NCI-H2227 treated with DMSO at 0.1 percent for 48 hours (cell line): ENCODE measurements at places on chromosomes 2 and 18.

GRCh38 chr2:127606625-127607398 is 39.1 kb upstream of the GPR17 start:
- DNase-seq = no peak

DNA sequence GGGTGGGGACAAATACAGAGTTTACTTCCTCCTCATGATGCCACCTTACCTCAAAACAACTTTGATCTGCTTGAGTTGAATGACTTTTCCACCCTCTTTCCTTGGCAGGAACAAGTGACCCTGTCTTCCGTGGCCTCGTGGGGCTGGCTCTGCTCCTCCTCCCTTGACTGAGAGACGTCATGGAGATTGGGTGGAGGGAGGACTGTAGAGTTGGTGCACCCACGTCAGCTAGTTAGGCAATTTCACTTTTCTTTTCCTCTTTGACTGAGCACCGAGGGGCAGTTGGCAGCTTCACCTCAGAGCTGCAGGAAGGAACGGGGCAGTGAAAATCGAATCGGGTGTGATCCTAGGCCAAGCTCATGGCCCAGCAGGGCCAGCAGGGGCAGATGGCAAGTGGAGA is at the start of gene SP140:
TSS of gene SP140 (plus strand) at position 251 of the 400 bp plus-strand sequence. CDS start at position 360, 109 bp downstream.
- no peak for DNase-seq

DNA sequence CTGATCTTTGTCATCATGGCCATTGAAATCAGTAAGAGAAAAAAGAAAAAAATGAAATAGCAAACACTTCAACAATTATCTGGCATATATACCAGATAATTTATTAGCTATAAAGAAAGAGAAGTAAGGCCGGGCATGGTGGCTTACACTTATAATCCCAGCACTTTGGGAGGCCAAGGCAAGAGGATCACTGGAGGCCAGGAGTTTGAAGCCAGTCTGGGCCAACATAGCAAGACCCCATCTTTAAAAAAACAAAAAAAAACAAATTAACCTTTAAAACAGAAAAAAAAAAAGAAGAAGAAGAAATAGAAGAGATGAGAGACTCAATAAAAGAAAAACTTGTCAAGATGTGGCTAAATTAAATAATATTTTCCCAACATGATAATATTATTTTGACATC is 61.6 kb upstream of the TGIF1 start:
- DNase-seq = no peak

GRCh38 chr2:26081556-26081955 is 47.7 kb downstream of the RAB10 start:
- no peak for DNase-seq

- no peak for DNase-seq
Observed at GRCh38 chr2:226478109-226478809, 321.4 kb downstream of the IRS1 start.

DNA sequence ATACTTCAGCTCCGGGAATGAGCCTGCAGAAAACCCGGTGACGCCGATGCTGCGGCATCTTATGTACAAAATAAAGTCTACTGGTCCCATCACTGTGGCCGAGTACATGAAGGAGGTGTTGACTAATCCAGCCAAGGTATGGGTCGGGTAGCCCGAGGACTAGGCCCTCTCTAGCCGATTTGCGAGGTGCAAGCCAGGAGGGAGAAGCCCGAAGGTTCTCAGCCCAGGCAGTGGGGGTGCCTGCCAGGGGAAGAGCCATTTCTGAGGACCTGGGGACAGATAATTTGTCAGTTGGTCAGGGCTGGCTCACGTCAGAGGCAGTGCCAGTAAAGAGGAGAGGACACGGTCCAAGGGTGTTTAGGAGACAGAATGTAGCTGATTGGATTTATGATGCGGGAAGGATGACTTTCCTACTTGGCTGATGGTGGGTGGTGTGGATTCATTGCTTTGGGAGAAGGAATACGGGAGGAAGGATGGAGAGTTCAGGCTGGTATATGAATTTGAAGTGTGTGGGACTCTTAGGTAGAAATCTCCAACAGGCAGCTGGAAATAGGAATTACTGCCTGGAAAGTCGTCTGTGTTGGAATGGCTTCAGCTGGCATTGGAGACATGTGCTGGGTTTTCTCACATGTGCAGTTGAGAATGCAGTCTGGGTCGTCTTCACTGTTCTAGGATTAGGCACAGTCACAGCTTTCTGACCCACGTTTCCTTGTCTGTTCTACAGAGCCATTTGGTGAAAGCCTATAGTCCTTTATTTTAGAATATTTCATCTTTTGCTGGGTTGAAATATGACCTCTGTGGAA is 874 bp downstream of the NDUFAF7 start:
- peak; percentile 5 for DNase-seq

DNA sequence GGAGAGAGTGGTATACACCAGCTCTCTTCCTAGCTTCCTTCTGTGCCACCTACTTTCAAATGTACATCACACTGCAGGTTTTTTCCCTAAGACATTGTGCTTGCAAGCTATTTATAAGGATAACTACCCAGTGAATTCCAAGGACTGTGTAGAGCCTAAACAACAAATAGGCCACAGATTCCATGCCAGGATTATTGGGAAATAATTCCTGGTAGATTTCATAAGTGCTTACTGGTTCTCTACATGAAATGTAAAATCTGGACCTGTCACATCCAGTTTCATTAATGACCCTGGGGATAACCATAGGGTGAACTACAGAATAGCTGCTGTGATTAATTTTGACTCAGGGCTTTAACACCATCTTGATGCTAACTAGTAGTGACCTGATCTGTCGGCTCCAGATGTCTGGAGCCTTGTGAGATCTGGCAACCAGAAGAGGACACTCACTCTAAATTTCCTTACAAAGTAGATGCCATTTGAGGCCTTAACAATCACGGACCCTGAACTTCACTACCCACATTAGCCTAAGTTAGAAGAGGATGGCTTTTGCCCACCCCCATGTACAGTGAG is 34.3 kb upstream of the LGALSL start:
- no peak for DNase-seq

DNA sequence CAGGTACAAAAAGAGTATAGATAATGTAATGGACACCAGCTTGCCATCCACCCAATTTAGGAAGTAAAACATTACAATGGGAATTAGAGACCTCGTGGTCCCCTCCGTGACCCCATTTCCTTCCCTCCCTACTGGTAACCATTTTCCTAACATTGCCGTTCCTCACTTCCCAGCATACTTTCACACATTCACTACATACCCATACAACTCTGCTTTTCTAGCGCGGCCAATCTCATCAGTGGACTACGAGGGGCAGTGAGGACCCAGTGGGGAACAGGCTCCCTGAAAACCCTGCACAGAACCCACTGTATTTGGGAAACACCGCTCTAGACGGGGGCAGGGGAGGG is 1.1 kb downstream of the ENOSF1 start:
- peak; percentile 46 for DNase-seq

DNA sequence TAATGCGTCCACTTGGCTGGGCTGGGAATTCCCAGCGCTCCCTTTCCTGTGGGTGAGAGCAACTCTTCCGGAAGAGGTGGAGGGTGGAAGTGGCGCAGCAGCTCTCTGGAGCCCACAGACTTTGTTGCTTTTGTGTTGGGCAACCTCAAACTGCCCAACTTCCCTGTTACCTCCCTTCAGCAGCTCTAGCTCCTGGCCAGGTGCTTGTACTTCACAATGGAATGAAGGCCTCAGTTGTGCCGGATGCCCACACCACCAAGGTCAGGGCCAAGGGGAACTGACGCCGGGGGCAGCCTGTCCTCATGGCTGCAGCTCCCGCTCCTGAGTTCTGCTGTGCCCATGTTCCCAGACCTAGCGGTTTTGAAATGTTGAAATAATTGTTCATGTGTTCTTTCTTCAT is 322.9 kb downstream of the GALR1 start:
- DNase-seq = no peak

DNA sequence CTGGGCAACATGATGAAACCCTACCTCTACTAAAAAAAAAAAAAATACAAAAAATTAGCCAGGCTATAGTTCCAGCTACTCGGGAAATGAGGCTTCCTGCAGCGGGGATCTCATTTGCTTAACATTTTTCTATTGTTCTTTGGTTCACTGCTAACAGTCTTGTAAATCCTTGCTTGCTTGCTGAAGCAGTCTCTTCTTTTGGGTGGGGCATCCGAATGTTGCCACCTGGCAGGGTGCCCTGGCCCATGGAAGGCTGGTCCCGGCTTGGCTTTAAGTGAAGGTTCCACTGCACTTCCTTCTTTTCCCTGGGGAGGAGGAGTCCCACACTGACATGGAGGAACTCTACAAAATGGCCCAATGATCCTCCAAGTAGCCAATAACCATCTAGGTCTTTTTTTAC is 6.0 kb upstream of the ANKRD29 start:
- DNase-seq = no peak

- DNase-seq = no peak
Observed at GRCh38 chr2:116669782-116670181, 1144.7 kb upstream of the DDX18 start.

GRCh38 chr2:73022024-73022568 is 49.4 kb downstream of the SFXN5 start:
- no peak for DNase-seq

DNA sequence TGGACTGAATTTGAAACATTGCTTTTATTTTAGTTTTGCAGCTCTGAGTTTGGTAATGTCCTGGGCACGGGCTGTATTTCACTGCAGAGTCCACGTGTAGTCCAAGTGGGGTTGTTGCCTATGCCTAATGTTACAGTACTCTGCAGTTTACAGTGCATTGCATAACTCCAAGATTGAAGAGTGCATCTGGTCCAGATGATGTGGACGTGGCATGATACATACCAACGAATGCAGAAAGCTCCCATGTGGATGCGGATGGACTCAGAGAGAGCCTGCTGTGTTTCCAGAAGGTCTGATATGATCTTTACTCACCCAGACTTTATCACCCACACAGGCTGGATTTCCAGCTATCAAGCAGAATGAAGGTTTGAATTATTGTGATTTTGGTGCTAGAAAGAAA is 44.4 kb upstream of the CCDC68 start:
- DNase-seq = no peak

DNA sequence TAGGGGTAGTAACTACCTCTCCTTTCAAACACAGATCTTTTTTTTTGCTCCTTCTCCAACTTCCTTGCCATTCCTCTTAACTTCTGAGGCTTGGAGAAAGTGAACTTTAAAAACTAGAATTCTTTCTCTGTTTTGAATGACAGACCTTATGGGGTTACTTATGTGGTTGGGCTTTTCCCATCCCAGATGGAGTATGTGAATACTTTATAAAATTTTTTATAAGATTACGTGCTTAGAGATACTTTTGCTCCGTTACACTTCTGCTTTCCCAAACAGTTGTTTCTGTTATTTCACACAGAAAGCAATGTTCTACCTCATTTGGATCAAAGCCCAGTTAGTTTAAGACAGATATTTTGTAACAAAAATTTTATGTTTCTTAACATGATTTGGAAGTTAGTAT is 20.2 kb downstream of the GREB1L start:
- no peak for DNase-seq

DNA sequence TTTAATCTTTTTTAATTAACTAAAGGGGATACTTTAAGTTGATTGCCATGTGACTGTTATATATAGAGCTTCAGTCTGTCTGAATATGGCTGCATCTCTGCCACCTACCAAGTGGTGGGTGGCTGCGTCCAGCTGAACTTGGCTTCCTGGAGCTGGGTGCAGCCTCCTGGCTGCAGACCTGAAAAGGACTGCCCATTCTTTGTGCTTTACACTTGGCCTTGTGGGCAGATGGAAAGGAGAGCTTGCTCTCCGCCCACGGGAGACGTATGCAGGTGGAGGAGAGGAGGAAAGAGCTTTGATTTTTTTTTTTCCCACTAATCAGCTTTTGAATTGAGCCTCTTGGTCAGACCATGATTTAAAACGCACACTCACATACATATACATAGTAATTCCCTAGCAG is 34.7 kb downstream of the NCK2 start:
- DNase-seq = no peak

GRCh38 chr2:71157124-71157793 is 26.8 kb downstream of the MPHOSPH10 start:
- peak; percentile 52 for DNase-seq

DNA sequence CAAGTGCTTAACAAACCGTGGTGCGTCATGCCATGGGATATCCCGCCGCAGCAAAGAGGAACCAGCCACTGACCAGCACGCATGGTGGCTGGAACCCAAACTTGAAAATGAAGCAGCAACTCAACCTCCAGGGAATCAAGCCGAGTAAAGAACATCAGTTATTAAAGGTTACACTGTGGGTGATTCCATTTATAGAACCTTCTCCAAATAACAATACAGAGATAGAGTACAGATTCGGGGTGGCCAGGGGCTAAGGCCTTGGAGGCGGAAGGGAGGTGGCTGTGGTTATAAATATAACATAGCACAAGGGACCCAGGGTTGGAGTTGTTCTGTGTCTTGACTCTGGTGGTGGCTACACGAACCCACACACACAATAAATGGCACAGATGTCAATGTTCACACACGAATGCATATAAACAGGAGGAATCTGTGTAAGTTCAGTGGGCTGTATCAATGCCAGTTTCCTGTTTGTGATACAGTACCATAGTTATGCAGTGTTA is 123.1 kb downstream of the EIPR1 start:
- no peak for DNase-seq

- no peak for DNase-seq
Observed at GRCh38 chr2:57828221-57828620, 218.4 kb upstream of the VRK2 start.

- DNase-seq = no peak
Observed at GRCh38 chr2:99127981-99128380, 13.5 kb upstream of the C2orf15 start.

- DNase-seq = no peak
Observed at GRCh38 chr2:37766106-37766505, 94.7 kb upstream of the CDC42EP3 start.

DNA sequence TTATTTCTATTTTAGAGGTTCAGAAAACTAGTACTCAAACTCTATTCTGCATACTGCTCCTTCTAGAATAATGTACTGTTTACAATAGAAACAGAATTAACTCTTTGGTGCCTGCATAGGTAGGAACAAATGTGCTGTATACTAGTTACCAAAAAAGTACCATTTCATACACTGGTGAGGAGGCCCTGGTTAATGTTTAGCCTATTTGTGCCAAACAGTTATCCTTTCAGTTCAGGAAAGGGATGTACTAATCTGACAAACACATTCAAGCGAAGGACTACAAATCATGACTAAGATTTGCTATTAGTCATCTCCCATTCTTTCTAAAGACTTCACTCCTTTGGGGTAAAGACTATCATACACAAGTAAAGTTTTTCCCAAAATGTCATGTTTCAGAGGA is 47.4 kb downstream of the EXOC6B start:
- DNase-seq = no peak

- no peak for DNase-seq
Observed at GRCh38 chr18:79466591-79466990, 70.9 kb downstream of the NFATC1 start.

DNA sequence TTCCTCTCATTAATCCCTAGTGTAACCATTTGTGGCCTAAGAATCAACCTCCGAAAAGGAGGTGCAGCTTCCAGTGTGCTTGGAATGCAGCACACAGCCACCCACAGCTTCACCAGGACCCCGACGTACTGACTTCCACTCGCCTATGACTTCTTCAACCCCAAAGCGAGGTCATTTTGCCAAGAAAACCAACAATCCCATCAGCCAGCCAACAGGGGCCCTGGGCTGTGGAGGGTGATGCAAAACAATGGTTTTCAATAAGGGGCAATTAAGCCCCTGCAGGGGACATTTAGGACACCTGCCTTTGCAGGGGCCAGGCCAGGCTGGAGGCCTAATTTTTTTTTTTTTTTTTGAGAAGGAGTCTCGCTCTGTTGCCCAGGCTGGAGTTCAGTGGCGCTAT is 158.1 kb upstream of the SKOR2 start:
- DNase-seq = no peak
